ENCODE measurements at places on chromosomes 2 and 18. TPM values are rescaled to one million over a fixed set of nuclear protein-coding genes. Genes with fewer than 3 reads are reported as not detected.

KCNK3 gene
- total RNA-seq, result 0.11 TPM

FNDC4 gene
- total RNA-seq, result 25.1 TPM

KHK gene
- total RNA-seq, result 0.65 TPM

CHRND gene
- not detected for total RNA-seq

ZC3H15 gene
- total RNA-seq, result 62.2 TPM

TXNDC2 gene
- not detected for total RNA-seq

All from articular chondrocyte of knee joint (primary cell).